ENCODE measurements at places on chromosomes 4 and X.

GRCh38 chr4:183873409-183874185, 31.5 kb upstream of the STOX2 start:
- DNase-seq: no peak

DNA sequence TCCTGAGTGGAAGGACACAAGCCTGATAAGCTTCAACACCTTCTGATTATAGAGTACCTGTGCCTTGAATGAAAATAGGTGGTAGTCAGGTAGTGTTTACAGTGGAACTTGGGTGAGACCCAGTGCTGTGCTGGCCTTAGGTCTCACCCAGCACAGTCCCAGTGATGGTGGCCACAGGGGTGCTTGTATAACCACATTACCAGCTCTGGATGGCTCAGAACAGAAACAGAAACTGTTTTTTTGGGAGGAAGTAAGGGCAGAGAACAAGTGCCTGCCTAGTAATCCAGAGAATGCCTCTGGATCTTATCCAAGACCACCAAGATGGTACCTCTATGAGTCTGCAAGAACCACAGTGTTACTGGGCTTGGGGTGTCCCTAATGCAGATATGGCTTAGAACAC, 171.5 kb upstream of the DIPK2B start:
- no peak for DNase-seq

GRCh38 chrX:152926279-152926678, 28.4 kb downstream of the ZNF185 start:
- peak; percentile 8 for DNase-seq

- no peak for DNase-seq
These were observed 33.4 kb downstream of the C4orf54 start for GRCh38 chr4:99624141-99624719.

DNA sequence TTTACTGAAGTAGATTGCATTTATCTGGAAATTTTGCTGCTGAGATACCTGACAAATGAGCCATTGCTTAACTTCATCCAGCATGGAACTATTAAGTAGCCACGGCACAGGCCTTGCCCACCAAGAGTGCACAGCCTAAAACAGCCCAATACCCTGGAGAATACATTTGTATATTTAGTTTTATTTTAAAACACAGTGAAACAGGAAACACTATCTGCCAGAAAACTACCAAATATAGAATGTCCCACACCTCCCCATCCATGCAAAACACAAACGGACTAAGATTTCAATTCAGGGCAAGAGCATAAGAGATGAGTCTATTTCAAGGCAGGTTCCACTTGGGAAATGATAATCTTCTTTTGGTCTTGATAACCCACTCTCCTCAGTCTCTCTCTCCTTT, 57.1 kb downstream of the MAML3 start:
- DNase-seq: no peak

- DNase-seq: no peak
These were observed 24.5 kb downstream of the DHX15 start for GRCh38 chr4:24559889-24560288.

GRCh38 chrX:17579026-17579425, 158.3 kb upstream of the SCML1 start:
- DNase-seq: no peak

GRCh38 chrX:124030520-124030919, 69.0 kb downstream of the STAG2 start:
- no peak for DNase-seq

- no peak for DNase-seq
These were observed 293.5 kb upstream of the FAT1 start for GRCh38 chr4:187017147-187017546.

DNA sequence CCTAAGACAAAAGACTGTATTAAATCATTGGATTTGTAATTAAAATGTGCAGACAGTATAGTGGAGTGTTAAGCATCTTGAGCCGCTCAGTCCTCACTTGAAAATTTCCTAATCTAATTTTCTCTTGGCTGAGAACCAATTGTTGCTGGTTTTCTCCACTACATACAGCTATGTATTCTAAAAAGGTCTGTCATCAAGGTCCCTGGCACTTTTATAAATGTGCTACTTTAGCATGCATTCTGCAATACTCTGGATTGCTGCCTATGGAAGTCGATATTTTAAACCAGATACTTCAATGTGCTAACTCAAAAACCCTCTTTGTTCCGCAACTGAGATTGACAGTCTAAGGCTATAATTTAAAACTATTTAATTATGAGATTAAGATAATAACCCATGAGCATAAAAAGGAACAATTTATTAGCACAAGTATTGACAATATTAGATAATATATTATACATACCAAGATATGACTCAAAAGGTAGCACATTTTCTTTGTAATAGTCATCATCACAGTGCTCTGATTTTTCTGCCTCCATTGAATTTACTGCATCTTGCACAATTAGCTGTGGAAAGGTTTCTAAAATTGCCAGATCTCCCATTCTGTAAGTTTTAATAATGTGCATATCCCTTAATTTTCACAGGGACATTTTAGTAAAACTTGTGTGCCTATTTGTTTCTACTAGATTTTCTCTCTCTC, 815.1 kb downstream of the ADGRL3 start:
- DNase-seq: no peak

- no peak for DNase-seq
These were observed 23.8 kb downstream of the TMEM131L start for GRCh38 chr4:153489856-153490558.

DNA sequence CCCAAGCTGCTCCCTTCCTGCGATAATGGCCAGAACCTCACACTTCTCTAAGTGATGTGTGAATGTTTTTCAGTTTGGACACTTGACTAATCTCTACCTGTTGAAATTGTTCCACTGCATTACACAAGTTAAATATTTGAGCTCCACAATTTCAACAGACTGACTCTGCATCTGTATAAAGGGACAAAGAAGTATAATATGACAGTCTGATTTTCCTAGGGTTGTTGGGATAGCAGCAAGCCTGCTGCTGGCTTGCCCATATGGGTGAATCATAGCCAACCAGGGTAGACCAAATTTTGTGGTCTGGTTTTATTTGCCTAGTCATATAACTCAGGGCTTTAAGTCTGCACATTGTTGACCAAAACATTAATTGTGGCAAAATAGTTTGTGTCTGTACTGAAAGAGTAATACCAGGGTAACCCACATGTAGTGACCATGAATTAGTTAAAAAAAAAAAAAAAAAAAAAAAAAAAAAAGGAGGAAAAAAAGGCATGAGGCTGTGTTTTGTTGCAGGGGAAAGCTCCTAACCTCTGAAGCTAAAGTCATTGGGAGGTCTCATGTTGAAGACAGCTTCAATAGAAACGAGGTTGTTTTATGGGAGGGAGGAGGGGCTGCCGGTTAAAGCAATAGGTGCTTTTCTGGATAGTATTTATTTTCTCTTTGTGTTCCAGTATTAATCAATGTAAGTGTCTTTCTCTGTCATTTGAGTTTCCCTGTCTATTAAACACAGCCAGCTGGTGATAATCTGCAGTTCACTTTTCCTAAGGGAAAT, 534.2 kb downstream of the RAB28 start:
- no peak for DNase-seq

GRCh38 chr4:52212702-52213101, 161.6 kb downstream of the SPATA18 start:
- no peak for DNase-seq

DNA sequence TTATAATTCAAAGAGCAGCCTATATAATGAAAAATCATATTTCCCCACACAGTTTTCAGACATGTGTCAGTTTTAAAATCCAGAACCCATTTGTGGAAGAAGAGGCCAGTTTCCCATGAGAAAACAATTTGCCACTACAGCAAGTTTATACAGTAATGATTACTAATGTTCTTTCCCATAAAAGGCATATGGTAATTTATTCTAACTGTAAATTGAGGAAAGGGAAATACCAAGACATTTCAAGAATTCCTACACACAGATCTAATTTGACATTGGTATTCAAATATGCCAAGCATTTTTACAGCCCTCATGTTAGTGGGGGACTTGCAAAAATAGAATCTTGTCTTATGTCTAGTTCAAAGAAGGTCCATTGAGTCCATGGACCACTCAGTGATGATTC, 1368.6 kb downstream of the FSTL5 start:
- no peak for DNase-seq

DNA sequence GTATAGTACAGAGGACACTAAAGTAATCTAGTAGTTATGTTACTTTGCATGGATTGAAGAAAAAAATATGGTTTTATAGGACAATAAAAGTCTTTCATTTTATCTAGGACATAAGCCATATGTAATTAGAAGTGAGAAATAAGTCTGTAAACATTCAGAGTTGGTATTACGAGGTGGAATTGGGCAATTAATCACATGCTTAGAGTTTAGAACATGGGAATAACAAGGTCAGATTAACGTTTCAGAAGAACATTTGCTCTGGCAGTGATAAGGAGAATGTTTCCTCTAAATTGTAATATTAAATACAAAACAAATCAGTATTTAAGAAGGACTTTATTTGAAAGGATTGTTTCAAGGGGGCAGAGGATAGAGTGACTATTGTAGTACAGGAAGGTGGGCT, 15.6 kb upstream of the SULT1E1 start:
- DNase-seq: no peak

- no peak for DNase-seq
These were observed 304.4 kb upstream of the SLIT2 start for GRCh38 chr4:19947349-19947748.

DNA sequence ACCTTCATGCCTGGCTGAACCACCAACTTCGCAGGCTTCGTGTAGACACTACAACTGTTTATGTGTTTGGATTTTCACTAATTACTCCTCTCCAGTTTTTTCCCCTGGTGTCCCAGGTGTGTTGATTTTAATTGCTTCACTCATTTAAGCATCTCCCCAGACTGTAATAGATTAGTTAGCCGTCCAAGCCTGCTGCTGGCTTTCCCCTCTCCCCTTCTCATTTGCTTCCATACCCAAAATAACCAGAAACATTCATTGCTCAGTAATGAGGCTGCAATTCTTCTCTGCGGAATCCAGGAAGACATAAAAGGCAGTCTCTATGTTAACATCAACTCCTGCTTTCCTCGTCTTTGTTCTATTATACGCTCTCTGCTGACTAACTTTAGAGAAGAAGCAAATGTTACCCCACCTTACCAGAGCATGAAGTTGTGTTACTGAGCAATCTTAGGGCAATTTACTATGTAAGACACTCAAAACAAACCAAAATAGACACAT, 37.9 kb upstream of the SCRG1 start:
- no peak for DNase-seq

GRCh38 chr4:119050527-119051090, 85.0 kb upstream of the MYOZ2 start:
- DNase-seq: no peak

- no peak for DNase-seq
These were observed 4.3 kb downstream of the ARHGAP4 start for GRCh38 chrX:153921511-153922446.

DNA sequence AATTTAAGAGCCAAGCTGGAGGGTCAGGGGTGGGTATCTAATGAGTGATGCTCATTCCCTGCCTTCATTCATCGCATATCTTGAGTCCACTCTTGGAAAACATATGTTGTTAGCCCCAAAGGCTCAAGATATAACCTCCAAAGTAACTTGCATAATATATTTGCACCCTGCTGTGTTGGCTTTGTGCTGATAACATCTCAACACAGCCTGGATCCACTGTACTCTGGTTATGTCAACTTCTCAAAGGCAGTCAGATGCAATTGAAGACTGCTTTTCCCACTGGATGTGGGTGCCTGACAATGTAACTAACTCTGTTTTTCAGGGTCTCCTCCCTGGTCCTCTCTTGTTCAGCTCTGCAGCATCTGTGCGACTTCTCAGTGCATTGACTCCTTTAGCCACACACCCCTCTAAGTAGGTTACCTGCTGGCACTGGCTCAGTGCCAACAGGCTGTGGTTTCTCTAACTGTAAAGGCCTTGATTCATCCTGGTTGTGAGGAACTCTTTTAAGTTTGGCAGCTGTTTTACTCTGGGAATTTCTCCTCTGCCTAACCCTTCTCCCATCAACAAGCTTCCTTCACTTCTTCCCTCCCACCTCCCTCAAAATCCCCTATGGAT, 28.1 kb downstream of the SLC16A2 start:
- DNase-seq: peak; percentile 2

All from activated CD4-positive, alpha-beta T cell treated with anti-CD3 and anti-CD28 coated beads, Interleukin-2, amount 50 U/mL, for 24 hours (primary cell).